ENCODE measurements at places on chromosomes 2 and 18.

- no peak for DNase-seq
These were observed 836.7 kb downstream of the CBLN2 start for GRCh38 chr18:71707400-71707799.

DNA sequence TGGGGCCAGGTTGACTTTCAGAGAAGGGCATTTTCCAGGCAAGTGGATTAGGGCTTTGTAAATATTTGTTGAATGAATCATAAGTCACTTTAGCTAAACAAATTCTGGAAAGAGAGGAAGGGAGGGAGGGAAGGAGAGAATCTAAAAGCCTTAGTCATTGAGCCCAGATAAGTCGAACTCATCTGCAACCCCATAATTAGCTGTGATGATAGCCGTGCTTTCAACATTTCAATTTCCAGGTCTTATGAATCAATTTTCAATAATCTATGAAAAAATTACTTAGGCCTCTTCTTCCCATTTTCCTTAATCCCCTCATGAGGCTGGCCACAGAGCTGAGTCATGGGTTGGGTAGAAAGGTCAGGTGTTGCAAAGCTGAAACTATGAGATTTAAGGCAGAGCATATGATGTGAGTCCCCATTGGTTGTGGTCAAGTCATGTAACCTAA, 111.9 kb upstream of the MAPRE2 start:
- DNase-seq, result no peak

GRCh38 chr2:216372761-216373291, 543 bp upstream of the MARCHF4 start:
- no peak for DNase-seq

DNA sequence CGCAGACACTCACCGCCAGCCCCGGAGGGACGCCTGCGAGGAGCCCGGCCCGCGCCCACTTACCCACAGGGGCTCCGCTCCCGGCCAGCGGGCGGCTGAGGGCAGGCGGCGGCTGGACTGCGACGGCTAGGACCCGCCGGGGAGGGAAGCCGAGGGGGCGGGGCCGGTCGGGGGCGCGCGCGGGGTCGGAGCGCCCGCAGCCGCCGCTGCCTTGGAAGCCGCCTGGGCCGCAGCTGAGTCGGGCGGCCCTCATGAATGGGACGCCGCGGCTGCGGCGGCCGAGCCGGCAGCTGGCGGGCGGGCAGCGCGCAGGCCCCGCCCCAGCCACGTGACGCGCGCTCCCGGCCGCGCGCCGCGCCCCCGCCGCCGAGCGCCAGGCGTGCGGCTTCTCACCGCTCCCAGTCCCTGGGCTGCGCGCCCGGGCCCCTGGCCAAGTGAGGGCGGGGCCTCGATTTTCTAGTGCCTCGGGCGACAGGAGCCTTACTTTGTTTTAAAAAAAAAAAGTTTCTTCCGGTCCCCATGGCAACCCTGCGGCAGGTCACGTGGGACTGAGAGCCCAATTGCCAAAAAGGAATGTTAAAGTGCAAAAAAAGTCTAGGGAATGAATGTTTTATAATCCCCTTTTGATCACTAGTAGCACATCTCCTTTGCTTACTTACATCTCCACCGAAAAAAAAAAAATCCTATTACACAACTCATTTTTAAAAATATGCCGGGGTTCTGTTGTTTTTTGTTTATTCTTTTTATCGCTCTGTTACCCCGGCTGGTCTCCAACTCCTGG, at the start of gene LPIN2:
Gene LPIN2, minus strand, starts transcription at position 121 of the 781 bp plus-strand sequence. CDS start 52,304 bp downstream, outside the sequence.
- DNase-seq, result peak; percentile 94

- no peak for DNase-seq
These were observed 800 bp downstream of the VIL1 start for GRCh38 chr2:218419630-218420216.

- no peak for DNase-seq
These were observed 1.3 kb downstream of the TWIST2 start for GRCh38 chr2:238848976-238849853.

DNA sequence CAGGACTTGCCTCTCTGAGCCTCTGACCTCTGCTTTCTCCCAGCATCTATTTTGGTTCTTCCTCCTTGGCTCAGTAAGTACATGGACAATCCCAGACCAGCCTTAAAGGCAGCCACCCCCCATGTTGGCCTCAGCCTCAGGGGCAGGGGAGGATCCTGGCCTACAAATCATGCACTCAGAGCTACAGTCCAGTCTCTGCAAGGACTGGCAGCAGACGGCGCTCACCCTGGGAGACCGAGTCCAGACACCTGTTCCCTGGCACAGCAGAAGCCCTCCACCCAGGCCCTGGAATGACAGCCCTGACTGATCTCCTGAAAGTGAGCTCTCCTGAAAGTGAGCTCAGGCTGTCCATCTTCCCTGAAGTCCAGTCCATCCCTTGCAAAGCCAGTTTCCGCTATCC, 25.7 kb upstream of the PTPN4 start:
- DNase-seq, result no peak

DNA sequence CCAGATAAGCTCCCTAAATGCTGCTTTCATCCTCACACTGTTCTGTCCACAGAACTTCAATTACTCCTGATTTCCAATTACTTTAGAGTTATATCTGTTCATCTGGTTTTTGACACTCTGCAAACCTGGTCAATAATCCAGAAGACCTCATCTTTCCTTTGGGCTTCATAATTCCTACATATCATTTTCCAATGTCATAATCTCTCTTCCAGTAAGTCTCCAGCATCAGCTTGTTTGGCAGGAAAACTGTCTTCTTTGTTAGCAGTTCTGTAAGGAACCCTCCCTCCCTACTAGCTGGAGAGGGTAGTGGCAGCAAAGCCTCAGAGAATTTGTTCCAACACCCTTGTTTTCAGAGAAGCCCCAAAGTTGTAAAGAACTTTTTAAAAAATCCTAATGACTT, 11.9 kb upstream of the SLC14A1 start:
- DNase-seq, result no peak

- DNase-seq, result no peak
These were observed 59.0 kb downstream of the DYSF start for GRCh38 chr2:71512386-71512785.

- DNase-seq, result no peak
These were observed 263.2 kb downstream of the LTBP1 start for GRCh38 chr2:33209976-33210375.

GRCh38 chr2:51918113-51918512, 886.2 kb upstream of the NRXN1 start:
- DNase-seq, result no peak

- DNase-seq, result no peak
These were observed 8.5 kb downstream of the STAM2 start for GRCh38 chr2:152167065-152167464.

DNA sequence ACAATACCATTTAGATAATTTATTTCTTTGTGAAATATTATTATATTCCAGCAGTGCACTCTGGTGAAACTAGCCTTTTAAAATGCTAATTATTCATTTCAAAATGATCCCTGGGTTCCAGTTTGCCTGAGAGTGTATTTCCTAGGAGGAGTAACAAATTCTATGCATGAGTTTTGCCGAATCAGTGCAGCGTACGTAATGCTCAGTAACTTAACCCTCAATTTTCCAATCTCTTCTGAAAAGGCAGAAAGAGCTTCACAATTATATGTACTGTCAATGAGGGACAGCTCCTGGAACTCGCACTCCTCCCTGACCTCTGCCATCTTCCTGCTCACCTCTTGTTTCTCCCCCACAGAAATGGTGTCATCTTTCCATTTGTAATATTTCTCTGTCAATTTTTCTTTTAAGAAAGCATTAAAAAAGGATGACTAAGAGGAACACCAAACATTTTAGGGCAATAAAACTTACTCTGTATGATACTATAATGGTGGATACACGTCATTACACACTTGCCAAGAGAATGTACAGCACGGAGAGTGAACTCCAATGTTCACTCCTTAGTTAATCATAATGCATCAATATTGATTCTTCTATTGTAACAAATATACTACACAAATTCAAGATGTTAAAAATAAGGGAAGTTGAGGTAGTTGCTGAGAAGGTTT, 25.7 kb upstream of the XIRP2 start:
- DNase-seq, result no peak

GRCh38 chr2:68263632-68264031, 11.3 kb upstream of the PPP3R1 start:
- DNase-seq, result no peak

DNA sequence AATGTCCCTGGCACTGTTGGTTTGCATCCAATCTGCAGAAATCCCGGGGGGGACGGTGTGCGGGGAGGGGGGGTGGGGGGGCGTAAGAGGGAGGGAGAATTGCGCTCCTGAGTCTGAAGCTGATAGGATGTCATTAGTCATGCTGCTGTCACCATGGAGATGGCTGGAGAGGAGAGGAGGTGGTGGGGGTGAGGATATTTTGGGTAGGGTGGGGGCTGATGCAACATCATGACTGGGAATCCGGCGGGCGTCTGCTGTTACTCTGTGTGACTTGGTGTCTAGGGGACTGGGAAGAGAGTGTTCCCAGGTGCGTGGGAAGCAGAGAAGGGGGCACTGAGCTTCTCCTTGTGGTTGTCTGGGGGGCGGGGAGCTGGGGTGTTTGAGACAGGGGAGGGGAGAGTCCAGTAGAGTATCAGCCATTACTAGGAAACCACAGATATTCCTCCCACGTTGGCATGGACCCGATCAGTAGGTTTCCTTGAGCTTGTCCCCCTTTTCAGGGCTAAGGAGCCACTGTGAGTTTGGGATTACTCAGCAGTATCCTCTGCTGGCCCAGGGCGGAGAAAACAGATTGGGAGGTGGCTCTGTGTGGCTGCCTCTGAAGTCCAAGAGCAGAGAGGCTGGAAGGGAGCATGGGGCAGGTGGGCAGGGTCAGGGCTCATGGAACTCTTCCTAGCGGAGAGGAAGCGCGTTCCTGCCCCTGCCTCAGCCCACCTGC, 18.9 kb downstream of the TET3 start:
- no peak for DNase-seq

- no peak for DNase-seq
These were observed 41.8 kb upstream of the SP9 start for GRCh38 chr2:174292908-174293307.

- DNase-seq, result no peak
These were observed 67.8 kb downstream of the SLC4A3 start for GRCh38 chr2:219695145-219695709.

DNA sequence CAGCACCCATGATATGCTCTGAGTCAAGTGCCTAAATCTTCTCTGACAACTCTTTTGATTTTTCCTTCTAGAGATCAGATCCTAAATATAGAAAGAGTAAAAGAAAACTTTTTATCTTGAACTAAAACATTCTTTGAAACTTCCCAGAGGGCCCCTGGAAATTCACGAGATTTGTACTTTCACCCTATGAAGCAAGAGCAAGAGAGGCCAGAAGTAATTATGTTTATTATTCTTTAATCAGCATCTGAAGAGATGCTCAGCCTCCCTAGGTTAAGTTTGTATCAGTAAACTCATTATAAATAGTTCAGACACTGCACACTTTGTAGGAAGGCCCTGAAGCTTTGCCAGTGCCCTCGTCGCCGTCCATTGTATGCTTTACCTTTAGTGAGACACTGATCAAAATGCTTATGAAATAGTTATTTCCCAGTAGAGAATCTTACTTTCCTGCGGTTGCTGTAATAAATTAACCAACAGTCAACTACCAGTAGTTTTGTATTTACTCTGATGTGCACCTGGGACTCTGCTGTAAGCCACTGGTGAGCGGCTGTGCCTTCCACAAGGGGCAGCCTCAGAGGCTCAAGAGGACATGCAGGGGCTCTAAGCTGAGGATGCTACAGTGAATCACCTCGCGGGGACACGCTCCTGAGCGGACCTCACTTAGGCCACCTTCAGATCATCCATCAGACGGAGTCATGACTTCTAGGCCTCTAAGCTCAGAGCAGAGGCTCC, 71.9 kb downstream of the BIN1 start:
- DNase-seq, result no peak

DNA sequence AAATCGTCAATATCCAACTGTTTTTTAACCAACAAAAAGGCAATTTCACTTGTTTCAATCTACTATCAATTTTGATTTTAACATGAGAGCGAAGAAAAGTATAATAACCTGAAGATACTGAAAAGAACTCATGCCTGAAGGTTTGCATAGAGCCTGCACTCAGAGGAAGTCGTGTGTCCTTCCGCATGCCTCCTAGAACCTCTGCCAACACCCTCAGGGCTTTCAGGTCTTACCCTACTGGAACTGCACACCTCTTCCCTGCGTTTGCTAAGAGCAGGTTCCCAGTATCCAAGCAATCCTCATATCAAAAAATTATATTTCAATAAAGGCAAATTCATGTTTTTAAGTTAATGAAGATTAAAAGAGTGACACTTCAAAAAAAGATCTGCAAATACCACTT, 74.7 kb downstream of the PIAS2 start:
- DNase-seq, result no peak

- no peak for DNase-seq
These were observed 118.0 kb upstream of the MSTN start for GRCh38 chr2:190180313-190181122.

GRCh38 chr2:237498341-237498740, 11.3 kb downstream of the MLPH start:
- DNase-seq, result no peak

DNA sequence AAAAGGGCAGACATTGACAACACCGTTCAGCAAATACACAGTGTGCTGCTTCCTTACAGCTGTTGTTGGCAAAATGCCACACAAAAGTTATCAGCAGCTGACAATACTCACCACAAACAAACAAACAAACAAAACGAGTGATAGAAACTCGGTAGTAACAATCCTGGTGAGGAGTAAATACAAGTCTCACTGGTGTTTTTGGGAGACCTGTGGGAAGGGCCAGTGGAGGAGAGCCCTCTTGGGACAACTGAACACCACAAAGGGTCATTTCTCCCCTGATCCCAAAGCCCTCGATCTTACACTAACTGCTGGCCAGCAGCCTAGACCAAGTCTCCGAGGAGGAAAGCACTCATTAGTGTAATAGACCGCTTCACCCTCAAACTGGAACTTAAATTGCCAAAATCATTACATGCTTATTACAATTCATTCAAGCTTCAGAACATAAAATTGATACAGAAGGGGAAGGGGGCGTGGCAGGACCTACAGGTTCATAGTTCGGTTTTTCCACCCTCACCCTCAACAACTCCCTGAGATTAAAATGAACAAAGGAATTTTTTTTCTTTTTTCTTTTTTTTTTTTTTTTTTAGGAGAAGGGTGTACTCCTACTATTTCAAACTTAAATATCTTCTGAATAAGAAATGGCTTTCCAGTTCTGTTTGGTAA, 5.0 kb downstream of the AP1S3 start:
- DNase-seq, result no peak

DNA sequence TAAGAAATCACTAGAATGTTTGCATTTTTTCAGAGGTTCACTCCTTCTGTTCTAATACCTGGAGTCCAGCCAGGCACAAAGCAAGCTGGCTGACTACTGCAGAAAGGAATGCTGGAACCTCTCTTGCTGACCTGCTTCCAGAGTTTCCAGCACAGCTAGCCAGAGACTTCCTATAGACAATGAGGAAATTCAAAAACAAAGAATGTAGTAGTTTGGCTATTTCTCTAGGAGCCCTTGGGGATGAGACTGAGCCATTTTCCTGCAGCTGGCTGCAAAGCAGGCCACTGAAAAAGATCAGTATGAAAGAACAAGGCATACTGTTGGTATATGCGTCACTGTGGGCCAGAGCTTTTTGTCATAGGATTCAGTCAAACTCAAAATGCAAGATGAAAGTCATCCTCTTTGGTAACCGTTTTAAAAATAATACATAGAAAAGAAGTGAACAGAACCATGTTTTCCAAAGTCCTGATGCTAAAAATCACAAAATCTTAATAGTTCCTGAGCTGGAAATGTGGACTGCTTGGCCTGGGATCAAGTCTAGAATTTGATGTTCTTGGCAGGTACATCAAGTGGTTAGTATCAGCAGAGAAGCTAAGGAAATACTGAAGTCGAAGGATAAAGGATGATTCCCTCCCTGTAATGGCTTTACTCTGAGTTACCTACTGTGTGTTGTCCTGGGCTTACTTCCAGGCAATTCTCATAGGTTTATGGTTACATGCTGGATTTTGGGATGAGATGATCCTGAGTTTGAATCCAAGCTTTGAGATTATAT, 9.0 kb upstream of the DSEL start:
- no peak for DNase-seq

- no peak for DNase-seq
These were observed 72.2 kb downstream of the CRIM1 start for GRCh38 chr2:36427790-36428243.

All from activated T-cell treated with anti-CD3 and anti-CD28 coated beads for 24 hours (primary cell).